GM13976 (cell line): ENCODE measurements at places on chromosomes 1 and 21.
A peak's percentile ranks its signal among the peaks of the same experiment; 100 is the strongest.

- no peak for DNase-seq
Observed at GRCh38 chr1:150150133-150151021, 661 bp downstream of the PLEKHO1 start.

- no peak for DNase-seq
Observed at GRCh38 chr1:44713321-44713781, 17.6 kb downstream of the RNU5D-1 start.

DNA sequence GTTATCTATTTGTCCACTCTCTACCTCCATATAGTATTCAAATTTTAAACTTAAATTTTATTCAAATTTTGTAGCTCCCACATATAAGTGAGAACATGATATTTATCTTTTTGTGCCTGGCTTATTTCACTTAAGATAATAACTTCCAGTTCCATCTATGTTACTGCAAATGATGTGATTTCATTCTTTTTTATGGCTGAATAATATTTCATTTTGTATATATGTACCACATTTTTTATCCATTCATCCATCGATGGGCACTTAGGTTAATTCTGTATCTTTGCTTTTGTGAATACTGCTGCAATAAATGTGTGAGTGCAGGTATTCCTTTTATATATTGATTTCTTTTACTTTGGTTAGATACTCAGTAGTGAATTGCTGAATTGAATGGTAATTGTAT lies 2.1 kb downstream of the DNAH14 start:
- DNase-seq = no peak

DNA sequence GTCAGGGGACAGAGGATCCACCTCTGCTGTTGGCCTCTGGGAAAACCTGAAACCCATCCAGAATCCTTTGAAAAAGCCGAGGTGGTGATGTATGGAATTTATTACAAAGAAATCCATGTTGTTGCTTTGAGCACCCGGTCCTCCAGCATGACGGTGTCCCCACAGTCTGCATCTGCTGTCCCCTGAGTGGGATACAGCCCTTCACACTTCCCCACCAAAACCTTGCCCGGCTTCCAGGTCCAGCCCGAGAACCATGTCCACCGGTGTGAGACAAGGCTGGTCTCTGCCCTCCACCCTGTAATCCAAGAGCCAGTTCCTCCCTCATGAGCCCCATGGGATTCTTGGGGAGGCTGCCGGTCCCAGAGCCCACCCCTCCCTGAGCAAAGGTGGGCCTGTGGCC lies 70.5 kb downstream of the STUM start:
- DNase-seq = no peak

GRCh38 chr1:155131285-155131684 lies 3.6 kb downstream of the EFNA1 start:
- no peak for DNase-seq

GRCh38 chr1:16063226-16063829 lies 10.1 kb downstream of the FAM131C start:
- no peak for DNase-seq

GRCh38 chr1:43367904-43368645 lies at the start of gene ELOVL1:
Gene ELOVL1 (minus strand): TSS chr1:43368011. CDS start chr1:43365609, 2,402 bp downstream.
- peak; percentile 98 for DNase-seq

DNA sequence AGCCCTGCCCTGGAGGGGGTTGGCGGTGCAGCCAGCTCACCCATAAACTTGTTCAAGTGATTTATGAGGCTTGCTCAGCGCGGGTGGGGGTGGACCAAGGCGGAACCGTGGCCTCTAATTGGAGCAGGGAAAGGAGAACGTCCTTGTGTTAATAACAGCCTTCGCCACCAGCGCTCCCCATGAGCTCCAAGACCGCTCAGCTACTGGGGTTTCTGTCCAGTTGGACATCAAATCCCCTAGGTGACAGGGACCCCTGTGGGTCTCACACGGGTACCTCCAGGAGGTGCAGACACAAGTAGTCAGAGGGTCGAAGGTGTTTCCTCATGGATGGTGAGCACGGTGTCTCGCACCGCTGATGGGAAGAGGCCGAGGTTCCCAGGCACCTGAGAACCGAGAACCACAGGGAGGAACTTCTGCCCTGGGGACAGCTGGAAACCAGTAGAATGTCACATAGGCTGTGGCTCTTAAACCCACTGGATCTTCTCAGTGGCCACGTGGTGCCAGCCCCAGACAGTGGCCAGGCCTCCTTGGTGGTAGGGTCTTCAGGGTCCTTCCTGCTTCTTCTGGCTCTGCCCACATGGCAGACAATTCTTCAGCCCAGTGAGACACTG lies 3.7 kb upstream of the ACTRT2 start:
- no peak for DNase-seq

DNA sequence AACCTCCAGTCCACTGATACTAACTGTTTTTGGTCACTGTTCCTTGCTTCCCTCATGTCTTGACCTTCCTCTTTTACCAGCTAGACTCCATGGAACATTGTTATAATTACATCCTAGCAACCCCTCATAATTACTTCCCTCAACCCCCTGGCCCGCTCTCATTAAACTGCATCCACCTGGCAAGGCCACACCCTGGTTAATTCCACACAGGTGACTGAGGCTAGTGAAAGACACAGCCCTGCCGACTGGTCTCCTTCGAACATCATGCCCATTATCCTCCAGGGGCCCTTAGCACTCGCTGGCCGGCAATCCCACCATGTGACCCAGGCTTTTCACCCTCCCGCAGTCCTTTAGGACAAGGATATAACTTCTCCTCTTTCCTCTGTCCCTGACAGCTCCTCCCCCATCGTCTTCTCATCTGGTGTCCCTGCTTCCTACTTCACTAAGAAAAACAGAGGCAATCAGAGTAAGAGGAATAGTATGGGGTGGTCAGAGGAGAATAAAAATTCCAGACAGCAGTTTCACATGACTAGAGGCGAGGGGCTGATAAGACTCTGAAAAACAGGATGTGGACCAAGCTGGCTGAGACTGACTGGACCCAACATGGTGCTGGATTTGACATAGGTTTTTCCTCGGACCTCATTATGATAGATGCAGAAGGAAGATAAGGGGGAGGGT lies 8.8 kb upstream of the TENT5B start:
- no peak for DNase-seq

DNA sequence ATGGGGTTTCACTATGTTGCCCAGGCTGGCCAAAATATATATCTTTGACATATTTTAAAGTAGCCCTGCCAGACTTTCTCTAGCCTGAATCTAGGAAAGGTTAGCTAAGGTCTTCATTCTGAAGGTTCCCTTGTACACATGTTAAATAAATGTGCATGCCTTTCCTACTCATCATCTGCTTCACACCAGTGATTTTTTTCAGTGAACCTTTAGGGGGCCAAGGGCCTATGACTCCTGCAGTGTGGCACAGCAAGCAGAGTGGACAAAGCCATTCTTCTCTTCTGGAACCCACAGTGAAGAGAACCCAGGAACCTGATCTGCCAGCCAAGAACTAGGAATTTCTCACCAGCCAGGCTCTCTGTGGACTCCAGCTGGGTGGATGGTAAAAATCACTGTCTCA lies 22.9 kb downstream of the CBR1 start:
- DNase-seq = no peak

- no peak for DNase-seq
Observed at GRCh38 chr1:204105131-204105515, 32.2 kb downstream of the SOX13 start.

GRCh38 chr1:116770625-116771024 lies 16.4 kb downstream of the CD2 start:
- DNase-seq = no peak

- DNase-seq = peak; percentile 37
Observed at GRCh38 chr1:245085508-245086095, 69.2 kb upstream of the KIF26B start.

GRCh38 chr1:10497109-10497508 lies 22.4 kb downstream of the PEX14 start:
- no peak for DNase-seq

DNA sequence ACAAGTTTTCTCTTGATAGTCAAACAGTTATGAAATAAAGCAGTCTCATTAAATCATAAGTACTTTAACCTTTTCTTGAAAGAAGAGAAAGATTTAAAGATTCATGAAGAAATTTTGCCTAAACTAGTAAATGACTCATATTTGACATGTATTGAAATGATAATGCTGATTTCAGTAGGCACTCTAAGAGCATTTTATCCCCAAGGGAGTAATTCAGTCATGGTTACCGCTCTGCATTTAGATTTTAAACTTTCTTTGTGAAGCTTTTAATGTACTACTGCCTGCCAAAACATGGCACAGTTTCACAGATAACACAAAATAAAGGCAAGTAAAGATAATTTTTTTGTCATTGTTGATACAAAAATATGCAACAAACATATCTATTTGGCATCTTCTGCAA lies 6.8 kb downstream of the USH2A start:
- DNase-seq = no peak

GRCh38 chr1:89637496-89637895 lies 4.6 kb downstream of the LRRC8C start:
- no peak for DNase-seq

- peak; percentile 32 for DNase-seq
Observed at GRCh38 chr1:84301004-84301784, at the start of gene SAMD13. Gene SAMD13 (plus strand): TSS chr1:84301708. CDS start chr1:84303235, 1,527 bp downstream.

DNA sequence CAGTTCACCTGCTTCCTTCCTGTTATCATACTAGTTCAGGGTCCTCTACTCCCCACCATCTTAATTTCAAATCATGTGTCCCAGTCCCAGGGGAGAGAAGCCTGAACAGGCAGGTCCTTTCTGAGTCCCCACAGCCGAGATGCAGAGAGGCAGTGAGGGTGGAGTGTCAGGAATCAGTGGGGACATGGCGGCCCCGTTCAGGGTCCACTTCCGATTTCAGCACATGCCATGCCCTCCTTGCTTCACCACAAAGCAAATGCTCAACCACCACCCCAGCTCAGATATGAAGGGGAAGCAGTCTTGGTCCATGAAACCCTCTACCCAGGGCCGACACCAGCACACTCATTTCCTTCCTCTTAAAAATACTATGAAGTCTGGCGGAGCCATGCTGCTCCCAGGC lies 5.2 kb upstream of the SEMA4A start:
- no peak for DNase-seq

DNA sequence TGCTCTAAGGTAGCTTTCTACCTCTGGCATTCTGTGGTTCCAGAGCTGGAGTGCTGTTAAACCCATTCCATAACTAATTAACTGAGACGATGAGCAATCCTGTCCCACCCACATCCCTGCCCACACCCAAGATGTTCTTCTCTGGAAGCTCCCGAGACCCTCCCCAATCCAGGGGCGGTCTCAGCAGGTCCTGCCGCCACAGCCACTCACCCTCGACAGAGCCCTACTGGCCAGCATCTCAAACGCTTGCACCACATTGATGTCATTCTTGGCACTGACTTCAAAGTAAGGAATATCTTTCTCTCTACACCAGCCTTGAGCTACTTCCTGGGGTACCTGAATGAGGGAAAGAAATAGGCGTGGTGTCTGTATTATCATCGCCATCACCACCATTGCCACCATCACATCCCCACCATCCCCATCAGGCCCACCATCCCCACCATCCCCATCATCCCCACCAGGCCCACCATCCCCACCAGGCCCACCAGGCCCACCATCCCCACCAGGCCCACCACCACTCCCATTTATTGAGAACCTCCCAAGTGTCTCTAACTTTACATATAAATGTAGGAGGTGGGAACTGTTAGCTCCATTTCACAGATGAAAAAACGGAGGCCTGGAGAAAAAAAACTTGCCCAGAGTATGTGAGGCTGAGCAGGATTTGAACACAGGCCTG lies 17.7 kb downstream of the RAB7B start:
- no peak for DNase-seq

DNA sequence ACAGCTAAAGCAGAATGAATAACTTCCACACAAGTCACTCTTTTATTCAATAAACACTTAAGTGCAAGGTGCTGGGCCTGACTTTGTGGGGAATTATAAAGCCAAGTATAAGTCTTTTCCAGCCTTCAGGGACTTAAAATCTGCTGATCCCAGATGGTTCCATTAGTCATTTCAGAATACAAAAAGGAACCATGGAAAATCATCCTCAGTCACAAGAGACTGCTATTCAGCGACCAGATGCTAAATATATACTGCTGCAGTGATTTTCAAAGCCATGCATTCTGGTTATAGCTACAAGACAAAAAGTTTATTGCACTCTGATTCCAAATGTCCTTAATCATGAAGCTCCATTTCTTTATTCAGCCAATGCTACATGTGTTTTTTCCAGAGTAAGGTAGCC lies 25.7 kb downstream of the GLMN start:
- no peak for DNase-seq

DNA sequence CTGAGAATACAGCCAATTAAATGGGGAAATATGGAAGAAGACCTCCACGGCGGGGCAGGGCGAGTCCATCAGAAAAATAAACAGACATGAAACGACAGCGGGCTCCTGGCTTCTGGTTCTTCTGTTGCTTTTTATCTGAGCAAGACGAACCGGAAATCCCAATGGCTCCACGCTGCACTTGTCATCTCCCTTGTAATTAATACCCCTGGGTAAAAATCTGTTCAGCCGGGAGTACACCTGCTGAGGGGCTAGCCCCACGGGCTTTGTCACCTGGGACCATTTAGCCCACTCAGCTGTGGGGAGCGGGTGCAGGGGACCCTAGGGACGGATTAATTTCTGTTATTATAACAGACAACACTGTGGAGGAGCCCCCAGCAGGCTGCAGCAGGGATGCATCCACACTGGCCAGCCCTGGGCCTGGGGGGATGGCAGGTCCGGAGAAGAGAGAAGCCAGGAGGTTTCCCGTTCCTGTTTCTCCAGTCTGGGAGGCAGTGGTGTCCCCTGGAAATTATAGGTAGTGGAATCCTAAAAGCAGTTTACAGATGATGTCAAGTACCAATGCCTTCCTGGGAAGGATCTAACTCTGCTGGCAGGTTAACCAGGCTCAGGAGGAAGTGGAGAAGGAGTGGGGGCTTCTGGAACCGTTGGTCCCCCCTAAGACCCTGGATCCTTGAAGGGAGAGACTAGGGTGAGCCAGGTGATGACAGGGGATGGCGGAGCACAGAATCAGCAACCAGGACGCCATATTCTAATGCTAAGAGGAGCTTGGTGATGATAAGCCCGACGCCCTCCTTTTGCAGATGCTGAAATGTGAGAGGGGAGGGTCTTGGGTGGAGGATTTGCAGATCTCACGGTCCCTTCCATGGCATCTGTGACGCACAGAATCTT lies 566.1 kb downstream of the PTPRU start:
- peak; percentile 10 for DNase-seq

DNA sequence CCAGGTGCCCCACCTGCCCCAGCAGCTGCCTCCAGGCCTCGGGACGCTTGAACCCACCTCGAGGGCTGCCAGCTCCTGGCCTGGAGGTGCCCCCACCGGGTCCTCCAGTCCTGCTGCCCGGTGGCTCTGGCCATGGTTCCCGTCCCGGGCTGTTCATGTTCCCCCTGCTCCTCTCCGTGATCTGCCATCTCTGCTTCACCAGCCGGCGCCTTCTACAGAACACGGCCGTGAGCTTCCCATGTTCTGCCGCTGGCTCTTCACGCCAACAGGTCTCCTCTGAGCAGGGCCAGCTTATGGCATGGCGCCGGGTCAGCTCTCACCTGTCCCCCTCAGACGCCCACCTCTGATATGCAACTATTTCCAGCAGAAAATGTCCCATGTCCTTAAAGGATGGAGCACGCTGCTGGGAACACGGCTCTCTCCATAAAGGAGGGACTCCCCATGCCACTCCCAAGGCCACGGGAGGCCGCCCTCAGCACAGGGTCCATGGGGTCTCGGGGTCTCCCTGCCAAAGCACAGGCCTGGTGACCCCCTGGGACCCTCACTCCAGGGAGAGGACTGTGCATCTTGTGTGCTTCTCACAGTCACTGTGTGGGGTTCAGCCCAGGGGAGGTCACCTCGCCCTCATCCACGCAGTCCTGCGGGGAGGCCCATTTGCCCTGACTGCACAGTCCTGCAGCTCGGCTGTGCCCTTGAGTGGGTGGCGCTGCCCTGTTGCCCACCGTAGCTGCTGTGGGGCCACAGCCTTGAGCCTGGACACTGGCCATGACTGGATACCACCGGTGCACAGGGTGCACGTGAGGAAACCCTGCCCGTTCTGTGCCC lies 36.7 kb downstream of the COL18A1 start:
- DNase-seq = no peak
